HT-29 (cell line): ENCODE measurements at places on chromosomes 16 and 17. TPM values are rescaled to one million over a fixed set of nuclear protein-coding genes. Genes with fewer than 3 reads are reported as not detected.

Gene HBA1
- total RNA-seq, result not detected in 2 replicates

Gene ABCC12
- not detected in 2 replicates for total RNA-seq

Gene SRRM2
- total RNA-seq, result 132 and 138 TPM in 2 replicates

Gene C17orf67
- total RNA-seq, result 0.81 and 1.7 TPM in 2 replicates

Gene CCL1
- total RNA-seq, result not detected in 2 replicates

Gene HLF
- total RNA-seq, result 0.05 and 0.08 TPM in 2 replicates

Gene SLC16A11
- not detected in 2 replicates for total RNA-seq

Gene CA5A
- not detected in 2 replicates for total RNA-seq

Gene SLFN12L
- total RNA-seq, result not detected in 2 replicates

Gene GJD3
- not detected in 2 replicates for total RNA-seq

- DNase-seq, result no peak
Observed at GRCh38 chr17:71830866-71831265, 290.0 kb upstream of the SOX9 start.

GRCh38 chr16:77758046-77758445, 30.3 kb upstream of the VAT1L start:
- DNase-seq, result no peak

DNA sequence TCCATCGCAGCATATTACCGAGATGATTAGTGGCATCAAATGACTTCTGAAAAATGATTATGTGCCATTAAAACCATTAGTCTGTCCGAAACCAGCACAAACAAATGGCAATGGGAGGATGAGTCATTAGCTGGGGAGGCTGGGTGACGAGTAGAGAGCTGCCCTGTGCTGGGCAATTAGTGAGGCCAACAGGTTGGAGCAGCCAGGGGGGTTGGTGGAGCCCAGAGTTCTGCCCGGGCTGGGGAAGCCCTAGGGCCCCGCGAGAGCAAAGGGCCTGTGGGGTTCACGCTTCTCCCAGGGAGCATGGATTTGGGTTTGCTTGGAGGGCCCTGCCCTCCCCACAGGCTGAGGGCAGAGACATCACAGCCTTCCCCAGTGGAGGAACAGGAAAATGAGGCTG, 152.1 kb upstream of the RPL38 start:
- DNase-seq, result no peak

GRCh38 chr17:8409966-8410882, 12.6 kb upstream of the RNF222 start:
- peak; percentile 86 for DNase-seq

- no peak for DNase-seq
Observed at GRCh38 chr17:18339933-18340332, 23.4 kb downstream of the SHMT1 start.

GRCh38 chr17:76540381-76541300, 797 bp downstream of the PRCD start:
- DNase-seq, result peak; percentile 90

DNA sequence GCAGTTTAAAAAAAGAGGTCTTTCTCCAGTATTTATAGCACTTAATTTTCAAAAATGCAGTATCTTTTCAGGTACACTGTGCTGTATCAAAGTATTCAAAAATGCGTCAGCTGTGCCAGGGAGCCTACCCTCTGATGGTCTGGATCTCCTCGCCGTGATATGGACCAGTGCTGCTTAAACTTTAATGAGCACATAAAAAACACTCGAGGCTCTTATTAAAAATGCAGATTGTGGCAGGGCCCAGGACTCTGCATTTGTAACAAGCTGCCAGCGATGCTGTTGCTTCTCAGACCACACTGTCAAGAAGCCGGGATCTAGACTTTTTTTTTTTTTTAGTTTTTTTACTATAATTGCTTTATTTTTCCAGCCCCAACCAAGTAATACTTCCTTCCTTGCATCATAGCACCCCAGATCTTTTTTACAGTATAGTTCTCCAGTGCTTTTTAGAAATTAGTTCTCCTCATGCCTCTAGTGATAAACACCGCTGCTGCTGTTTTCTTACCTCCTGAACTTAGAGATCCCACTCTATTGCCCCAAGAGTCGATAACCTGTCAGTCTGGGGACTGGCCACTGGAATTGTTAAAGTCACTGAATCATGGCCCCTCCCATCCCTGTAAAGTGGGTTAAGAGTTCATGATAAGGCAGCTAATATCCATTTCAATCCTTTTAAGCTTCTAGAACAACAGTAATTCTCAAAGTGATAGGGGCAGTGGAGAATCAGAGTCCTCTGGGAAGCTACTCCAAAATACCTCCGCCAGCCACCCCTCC, 1.6 kb upstream of the SMARCD2 start:
- DNase-seq, result no peak

GRCh38 chr16:79155904-79156303, 444.6 kb downstream of the MAF start:
- DNase-seq, result no peak

DNA sequence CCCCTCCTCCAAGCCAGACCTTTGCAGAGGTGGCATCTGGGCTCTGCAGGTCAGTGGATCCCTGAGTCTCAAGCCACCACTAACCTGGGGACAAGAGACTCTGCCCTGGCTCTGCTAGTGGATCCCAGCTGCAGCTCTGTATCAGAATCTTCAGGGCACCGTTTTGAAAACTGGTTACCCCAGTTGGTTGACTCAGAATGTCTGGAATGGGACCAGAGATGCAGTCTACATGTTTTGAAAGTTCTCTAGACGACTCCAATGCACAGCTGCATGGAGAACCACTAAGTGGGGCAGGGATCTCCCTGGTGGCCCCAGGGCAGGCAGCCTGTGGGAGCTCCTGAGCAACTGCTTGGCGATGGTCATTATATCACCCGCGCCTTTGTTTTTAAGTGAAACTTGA, 34.1 kb upstream of the ADORA2B start:
- DNase-seq, result no peak

DNA sequence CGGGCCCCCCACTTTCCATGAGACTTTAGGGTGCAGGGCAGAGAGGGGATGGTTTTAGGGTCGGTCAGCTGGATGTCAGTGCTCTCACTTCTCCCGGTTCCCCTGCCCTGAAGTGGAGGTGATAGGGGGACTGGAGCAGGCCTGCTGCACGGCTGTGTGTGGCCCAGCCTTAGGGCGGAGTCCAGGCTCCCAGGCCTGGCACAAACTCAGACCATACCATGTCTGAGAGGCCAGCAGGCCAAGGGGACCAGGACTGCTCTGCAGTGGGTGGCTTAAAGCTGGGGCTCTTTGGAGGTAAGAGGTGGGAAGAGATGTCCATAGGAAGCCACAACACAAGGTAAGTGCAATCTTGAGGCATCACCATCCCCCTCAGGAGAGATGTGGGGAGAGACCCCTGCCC, 8.3 kb downstream of the TFAP4 start:
- no peak for DNase-seq

GRCh38 chr16:30660424-30661261, 2.4 kb downstream of the FBRS start:
- peak; percentile 22 for DNase-seq

DNA sequence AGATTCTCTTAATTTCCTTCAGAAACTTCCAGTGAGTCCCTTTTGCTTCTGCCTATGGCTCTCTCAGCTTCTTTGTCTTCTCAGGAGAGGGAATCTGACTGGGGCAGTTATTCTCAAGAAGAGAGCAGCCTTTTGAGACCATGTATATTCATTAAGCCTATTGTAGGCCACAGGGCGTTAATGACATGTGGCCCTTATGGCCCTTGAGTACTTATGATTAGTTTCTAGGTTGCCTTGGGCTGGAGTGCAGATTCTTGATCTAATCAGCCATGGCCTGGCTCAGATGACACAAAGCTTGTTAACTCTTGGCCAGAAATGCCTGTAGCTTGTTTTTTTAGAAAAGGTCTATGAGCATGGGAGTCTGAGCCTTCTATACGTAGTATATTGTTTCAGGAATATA, 17.4 kb downstream of the MFSD11 start:
- no peak for DNase-seq

- DNase-seq, result no peak
Observed at GRCh38 chr17:43935204-43935925, 6.9 kb downstream of the PPY start.

- peak; percentile 83 for DNase-seq
Observed at GRCh38 chr17:75010683-75011400, 1.6 kb upstream of the MRPL58 start.

DNA sequence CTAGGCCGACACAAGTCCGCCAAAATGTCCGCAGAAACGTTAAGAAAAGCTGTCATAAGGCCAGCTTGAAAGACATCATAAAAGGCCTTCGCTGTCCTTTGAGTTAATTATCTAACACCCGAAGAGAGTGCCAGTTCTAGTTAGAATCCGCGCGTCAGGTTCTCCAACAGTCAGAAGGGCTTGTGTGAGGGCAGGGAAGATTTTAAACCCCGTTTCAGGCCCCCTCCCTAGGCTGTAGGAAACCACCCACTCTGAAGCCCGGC, 729 bp upstream of the CLTC start:
- no peak for DNase-seq

- DNase-seq, result no peak
Observed at GRCh38 chr16:4537376-4538343, 913 bp downstream of the CDIP1 start.

DNA sequence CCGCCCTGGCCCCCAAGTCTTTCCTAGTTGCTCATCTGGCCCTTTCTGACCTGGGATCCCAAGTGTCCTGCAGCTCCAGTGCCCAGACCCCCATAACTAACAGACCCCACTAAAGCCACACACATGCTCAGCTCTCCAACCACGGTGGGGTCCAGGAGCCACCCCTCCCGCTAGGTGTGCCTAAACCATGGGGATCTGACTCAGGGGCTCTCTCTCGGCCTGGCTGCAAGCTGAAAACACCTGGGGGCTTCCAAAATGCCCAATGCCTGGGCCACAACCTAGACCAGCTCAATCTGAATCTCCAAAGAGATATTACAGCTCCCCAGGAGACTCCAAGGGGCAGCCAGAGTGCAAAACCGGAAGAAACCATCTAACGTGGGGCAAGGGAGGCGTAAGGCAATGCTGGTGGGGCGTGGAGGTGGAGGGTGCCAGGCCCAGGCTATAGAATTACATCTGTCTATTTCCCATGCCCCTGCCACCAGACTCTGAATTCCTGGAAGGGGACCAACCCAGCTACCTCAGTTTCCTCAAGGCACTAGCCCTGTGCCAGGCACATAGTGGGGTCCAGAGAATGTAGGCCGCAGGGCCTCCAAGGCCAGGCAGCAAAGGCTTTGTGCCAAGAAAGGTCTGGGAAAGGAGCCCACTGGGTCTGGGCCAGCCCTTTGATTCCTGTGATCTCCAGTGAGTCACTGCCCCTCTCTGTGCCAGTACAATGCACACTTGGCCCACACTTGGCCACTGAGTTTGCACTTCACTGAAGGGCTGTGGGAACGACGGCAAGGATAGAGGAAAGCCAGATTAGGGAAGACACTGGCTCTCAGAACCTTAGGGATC, 3.3 kb downstream of the CD2BP2 start:
- DNase-seq, result no peak

- DNase-seq, result no peak
Observed at GRCh38 chr16:28873543-28874201, 4.6 kb upstream of the ATP2A1 start.

DNA sequence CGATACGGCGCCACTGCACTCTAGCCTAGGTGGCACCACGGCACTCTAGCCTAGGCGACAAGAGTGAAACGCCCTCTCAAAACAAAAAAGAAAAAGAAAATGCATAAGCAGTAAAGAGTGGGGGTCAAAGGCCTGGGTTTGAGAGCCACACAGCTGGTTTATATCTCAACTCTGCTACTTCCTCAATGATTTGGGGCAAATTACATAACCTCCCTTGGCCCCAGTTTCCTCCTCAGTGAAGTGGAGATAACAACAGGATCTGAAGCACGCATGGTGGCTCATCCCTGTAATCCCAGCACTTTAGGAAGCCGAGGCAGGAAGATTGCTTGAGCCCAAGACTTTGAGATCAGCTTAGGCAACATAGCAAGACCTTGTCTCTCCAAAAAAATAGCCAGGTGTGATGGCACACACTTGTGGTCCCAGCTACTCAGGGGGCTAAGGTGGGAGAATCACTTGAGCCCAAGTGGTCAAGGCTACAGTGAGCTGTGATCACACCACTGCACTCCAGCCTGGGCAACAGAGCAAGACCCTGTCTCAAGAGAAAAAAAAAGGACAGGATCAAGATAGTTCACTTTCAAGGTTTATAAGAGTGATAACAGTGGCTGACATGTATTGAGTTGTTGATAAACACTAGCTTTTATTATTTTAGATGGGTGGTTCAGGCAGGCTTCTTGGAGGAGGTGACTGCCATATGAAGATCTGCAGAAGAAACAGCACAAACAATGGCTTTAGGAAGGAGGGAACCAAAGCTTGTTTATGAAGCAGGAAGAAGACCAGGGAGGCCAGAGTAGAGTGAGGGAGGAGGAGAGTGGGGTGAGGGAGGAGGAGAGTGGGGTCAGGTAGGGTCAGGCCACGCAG, 8.5 kb upstream of the COG1 start:
- DNase-seq, result no peak

- DNase-seq, result no peak
Observed at GRCh38 chr17:51645056-51645455, 384.7 kb downstream of the UTP18 start.

GRCh38 chr17:35841505-35841904, 27.2 kb downstream of the HEATR9 start:
- no peak for DNase-seq

DNA sequence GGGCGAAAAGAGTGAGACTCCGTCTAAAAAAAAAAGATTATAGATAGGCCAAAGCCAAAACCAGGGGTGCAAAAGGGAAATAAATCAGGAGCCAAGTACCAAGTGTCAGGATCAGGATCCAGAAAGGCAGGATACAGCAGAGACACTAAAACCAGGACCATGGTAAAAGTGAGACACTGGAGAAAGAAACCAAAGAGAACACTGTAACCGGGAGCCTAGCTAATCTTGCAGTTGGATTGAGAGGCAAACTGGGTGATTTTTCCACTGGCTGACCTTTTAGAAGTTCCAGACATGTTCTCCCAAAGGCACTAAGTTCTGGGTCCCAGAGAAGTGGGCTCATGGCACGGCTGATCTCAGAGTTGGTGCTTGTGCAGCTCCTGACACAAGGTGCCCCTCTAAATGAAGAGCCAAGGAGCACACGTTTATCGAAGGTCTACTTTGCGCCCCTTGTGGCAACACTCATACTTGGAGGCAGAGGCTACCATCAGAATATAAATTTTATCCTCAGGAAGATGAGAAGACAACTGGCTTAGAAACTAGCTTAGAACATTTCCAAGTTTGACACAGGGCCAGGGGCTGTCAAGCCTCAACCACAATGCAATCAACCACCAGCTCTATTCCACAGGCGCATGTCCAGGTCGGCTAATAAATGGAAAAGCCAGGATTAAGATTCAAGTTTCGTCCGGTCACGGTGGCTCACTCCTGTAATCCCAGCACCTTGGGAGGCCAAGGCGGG, 27.5 kb upstream of the HELZ start:
- peak; percentile 42 for DNase-seq

- DNase-seq, result peak; percentile 60
Observed at GRCh38 chr17:50114849-50115357, 15.1 kb downstream of the SAMD14 start.
